Stimulated activated CD4-positive, alpha-beta T cell treated with anti-CD3 and anti-CD28 coated beads, Interleukin-2, amount 100 ng/mL, for 24 hours (primary cell): ENCODE measurements at places on chromosomes 12 and 14.

GRCh38 chr12:18719922-18720510 lies 17.8 kb downstream of the PLCZ1 start:
- no peak for DNase-seq

DNA sequence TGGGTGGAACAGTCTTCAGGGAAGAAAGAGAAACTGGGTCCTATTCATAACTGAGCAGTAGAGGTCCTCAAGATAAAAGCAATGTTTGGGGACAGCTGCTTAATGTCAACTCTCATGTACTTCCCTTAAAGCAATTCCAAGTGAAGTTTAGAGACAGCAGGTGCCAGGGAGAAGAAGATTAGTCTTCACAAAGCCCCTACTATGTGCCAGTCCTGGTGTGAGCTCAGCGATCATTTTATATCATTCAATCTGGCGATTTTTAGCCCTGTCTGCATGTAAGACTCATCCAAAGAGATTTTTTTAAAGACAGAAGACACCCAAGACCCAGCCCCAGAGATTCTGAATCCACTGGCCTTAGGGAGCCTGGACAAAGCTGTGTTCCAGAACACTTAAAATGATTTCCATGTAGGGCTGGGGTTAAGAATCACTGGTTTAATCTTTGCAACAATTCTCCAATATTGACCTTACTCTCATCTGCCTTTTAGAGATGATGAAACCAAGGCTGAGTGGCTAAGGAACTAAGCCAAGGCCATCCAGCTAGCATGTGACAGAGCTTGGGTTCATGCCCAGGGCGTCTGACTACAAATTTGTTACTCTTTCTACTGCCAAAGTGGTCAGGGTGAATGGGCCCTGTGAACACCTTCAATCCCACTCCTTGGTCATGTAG lies 404.5 kb upstream of the TBX3 start:
- no peak for DNase-seq

DNA sequence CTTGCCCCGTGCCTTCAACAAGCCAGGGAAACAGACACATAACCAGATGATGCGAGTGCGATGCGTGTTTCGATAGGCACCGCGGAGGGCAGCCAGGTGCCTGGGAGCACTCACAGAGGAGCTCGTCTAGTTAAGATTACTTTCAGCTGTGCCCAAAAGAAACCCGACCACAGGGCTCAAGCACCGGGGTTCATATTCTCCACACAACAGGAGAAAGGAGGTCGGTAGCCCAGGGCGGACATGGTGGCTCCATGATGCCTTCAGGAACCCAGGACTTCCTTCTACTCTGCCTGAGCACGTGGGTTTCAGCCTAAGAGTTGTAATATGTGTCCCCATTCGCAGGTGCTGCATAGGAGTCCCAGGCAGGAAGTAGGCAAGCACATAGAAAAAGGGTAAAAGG lies 53.7 kb upstream of the DDX11 start:
- no peak for DNase-seq

- DNase-seq, result no peak
Measured at GRCh38 chr12:122545855-122546254, 18.8 kb downstream of the KNTC1 start.

DNA sequence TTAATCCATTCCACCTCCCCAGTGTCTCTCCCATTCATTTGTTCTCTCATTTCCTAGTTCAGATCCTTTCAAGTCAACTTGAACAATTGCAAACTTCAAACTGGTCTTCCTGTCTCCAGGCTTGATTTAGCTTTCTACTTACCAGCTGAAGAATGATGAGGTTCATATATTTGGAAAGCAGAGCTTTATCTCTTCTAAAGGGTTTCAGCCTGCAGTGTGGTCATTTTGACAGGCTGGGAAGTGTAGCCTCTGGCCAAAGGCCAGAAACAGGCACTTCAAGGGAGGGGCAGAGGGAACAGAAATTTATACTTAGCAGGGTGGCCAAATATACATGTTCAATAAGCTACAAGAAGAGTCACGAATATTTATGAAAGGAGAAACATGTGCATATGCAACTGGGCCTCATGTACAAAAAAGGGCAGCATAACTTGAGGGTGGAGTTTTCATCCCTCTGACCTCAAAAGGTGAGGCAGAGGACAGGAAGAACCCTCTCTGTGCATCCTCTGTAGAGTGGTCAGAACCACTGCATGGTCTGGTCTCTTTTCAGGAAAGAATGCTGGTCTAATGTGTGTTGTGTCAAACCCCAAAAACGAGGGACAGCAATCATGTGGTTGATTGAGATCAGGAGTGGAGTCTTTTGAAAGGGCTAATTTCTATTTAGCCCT lies 34.0 kb upstream of the HECTD1 start:
- DNase-seq, result no peak

GRCh38 chr14:91317381-91318308 lies 73.1 kb upstream of the GPR68 start:
- peak; percentile 74 for DNase-seq

DNA sequence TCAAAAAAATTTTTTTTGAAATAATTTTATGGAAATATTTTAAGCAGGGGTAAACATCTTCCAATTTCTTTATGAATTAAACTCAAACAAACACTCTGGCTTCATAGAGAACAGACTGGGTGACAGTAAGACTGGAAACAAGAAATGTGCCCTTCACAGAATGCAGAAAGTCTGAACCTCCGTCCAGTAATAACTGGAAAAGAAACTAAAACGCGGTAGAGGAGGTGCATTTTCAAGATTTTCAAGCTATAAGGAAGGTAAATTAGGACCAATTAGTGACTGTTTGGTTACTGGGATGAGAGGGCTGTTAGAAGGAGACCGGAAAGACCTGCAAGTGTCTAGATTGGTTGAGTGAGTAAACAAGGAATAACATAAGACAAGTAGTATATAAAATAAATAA lies 245.7 kb downstream of the CEP128 start:
- DNase-seq, result no peak

- no peak for DNase-seq
Measured at GRCh38 chr12:54364413-54364812, at the start of gene GPR84. GPR84 (minus strand) TSS chr12:54364486; CDS start chr12:54363851, 635 bp downstream.

- no peak for DNase-seq
Measured at GRCh38 chr12:39081910-39082309, 176.5 kb upstream of the CPNE8 start.

DNA sequence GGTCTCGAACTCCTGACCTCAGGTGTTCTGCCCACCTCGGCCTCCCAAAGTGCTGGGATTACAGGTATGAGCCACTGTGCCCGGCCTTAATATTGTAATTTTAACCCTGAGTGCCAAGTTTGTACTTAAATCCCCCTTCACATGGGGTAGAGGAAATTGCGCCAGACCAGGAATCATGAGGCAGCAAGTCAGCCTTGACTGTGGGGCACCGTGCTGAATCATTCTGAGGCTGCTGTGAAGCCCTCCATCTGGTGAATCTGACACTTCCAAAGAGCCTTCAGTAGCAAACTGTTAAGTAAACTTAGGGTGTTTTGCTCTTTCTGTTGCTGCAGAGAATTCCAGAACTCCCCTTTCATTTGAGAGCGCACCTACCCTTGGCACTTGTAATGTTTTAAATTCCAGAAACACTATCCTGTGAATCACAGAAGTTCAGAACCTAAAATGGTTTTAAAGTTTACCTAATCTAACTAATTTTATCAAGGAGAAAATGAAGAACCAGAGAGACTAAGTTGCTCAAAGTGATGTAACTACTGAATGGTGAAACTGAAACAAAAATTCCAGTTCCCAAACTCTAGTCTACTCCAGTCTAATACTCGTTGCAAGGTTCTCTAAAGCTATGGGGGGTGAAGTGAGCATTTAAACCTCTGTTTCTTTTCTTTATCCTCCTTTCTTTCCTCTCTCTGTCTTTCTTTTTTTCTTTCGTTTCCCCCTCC lies 7.5 kb downstream of the HEBP1 start:
- DNase-seq, result no peak

- DNase-seq, result no peak
Measured at GRCh38 chr12:73112035-73112816, 840.1 kb downstream of the TRHDE start.

DNA sequence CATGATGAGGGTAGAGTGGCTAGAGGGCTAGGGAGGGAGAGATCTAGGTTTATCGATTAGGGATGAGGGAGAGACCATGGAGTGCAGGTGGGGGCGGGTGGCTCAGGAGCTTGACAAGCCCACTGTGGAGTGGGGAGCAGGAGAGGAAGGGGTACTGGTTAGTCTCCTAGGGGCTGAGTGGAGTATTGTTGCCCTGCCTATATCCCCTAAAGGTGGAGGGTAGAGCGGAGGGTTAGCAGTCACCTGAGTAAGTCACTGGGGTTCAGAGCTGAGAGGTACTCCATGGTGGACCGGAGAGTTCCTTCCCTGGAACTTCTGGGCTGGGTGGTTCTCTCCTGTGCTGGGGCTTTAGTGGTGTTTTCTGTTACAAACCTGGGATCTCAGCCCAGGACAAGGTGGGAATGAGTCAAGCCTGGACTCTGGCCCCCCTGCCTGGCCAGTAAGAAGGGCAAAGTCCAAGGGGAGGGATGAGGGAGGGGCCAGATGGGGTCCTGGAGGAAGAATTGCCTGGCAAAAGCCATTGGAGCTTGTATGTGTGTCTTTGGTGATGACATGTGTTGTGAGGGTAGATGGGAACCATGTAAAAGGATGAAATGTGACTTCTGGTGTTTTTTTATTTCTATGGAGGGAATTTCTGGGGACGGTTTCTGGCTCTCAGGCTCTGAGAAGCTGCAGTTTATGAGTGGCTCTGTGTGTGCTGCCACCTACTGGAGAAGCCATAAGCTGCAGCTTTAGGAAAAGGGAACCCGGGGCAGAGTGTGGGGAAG lies at the start of gene CIDEB:
Gene CIDEB, minus strand, starts transcription at position 403 of the 767 bp plus-strand sequence. Its CDS starts 119 bp downstream, at position 284.
- peak; percentile 70 for DNase-seq

DNA sequence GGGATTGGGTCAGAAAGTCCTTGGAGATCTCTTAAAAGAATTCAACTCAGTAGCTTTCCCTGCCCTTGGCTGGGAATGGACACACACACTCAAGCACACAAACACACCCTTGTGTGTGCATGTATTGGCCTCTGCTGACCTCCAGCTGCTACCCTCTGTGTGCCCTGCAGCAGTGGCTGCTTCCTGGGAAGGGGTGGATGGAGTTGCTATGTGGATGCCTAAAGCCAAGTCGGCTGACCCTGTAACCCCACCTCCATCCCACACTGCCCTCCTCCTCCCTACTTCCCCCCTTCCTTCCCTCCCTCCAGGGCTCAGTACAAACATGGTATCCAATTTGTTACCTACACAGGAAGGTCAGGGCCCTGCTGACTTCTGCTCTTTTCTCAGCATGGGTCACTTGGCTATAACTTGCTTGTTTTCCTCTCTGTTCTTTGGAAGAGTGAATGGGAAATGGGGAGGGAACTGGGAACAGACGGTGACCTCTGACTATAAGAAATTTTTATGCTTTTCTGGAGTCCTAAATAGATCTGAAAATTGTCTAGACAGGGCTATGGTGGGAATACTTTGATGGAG lies 351.6 kb upstream of the TBX3 start:
- DNase-seq, result no peak
